ENCODE measurements at places on chromosomes 16 and 17.

- DNase-seq = no peak
Measured at GRCh38 chr17:39915559-39915958, 2.9 kb downstream of the GSDMB start.

DNA sequence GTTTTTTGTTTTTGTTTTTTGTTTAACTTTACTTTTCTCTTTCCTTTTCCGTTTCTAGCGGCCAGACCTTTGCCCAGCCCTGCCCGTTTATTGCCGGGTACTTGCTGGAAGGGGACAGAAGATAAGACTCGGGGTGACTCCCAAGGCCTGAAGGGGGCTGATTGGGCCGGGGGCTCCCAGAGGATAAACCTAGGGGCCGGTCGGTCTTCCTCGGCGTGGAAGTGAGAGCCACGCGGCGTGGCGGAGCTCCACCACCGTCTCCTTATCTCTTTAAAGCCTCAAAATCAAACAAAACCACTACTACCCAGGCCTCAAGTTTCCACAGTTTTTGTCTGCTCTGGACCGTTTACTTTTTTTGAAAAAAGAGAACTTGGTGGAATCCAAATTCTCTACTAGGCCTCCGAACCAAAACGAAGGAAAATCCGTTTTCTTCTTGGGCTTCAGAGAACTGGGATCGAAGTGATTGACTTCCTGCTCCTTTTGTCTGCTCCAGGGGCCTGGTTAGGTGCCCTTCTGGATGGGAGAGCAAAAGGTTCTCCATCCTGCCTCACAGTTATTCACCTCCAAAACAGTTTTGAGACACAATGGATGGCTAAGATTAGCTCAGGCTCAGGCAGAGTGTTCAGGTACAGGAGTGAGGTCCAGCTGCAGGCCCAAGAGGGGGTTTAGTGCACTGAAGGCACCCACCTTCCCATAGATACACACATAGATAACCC is 8.5 kb upstream of the HOXB9 start:
- no peak for DNase-seq

- no peak for DNase-seq
Measured at GRCh38 chr17:49889500-49889899, 41.6 kb upstream of the TAC4 start.

- no peak for DNase-seq
Measured at GRCh38 chr16:9206156-9206555, 114.7 kb downstream of the HAPSTR1 start.

GRCh38 chr16:53999841-54000240 is 286.7 kb downstream of the IRX3 start:
- no peak for DNase-seq

Data from activated CD4-positive, alpha-beta T cell treated with anti-CD3 and anti-CD28 coated beads for 36 hours (primary cell).